ENCODE measurements at places on chromosomes 2 and 18.

GRCh38 chr18:70411876-70412435 is 123.1 kb downstream of the SOCS6 start:
- no peak for DNase-seq

GRCh38 chr2:151649400-151649799 is 84.9 kb downstream of the NEB start:
- no peak for DNase-seq

- no peak for DNase-seq
Measured at GRCh38 chr2:102832789-102833188, 71.0 kb downstream of the TMEM182 start.

GRCh38 chr2:199136681-199137080 is 321.1 kb downstream of the SATB2 start:
- no peak for DNase-seq

GRCh38 chr2:198499539-198499938 is 695.1 kb downstream of the PLCL1 start:
- no peak for DNase-seq

GRCh38 chr2:64913357-64913869 is 75.8 kb upstream of the SLC1A4 start:
- no peak for DNase-seq

DNA sequence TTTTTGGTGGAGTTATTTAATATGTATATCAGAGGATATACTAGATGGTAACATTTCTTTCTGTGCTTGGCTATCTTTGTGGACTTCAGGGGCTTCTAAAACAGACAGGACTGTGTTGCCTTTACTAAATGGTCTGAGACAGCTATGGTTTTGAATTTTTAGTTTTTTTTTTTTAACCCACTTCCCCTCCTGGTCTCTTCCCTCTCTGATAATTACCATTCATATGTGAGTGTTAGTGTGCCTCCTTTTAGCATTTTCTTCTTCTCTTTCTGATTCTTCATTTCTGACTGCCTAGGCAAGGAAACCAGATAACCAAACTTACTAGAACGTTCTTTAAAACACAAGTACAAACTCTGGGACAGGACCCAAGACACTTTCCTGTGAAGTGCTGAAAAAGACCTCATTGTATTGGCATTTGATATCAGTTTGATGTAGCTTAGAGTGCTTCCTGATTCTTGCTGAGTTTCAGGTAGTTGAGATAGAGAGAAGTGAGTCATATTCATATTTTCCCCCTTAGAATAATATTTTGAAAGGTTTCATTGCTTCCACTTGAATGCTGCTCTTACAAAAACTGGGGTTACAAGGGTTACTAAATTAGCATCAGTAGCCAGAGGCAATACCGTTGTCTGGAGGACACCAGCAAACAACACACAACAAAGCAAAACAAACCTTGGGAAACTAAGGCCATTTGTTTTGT is 52.7 kb downstream of the SMAD4 start:
- DNase-seq = no peak

GRCh38 chr18:8786483-8787370 is 81.4 kb downstream of the MTCL1 start:
- DNase-seq = no peak

GRCh38 chr2:178202927-178203326 is 8.6 kb downstream of the OSBPL6 start:
- no peak for DNase-seq

GRCh38 chr18:2871111-2871720 is 24.4 kb downstream of the EMILIN2 start:
- DNase-seq = no peak

- DNase-seq = peak; percentile 63
Measured at GRCh38 chr2:46239847-46240181, 57.4 kb upstream of the EPAS1 start.

DNA sequence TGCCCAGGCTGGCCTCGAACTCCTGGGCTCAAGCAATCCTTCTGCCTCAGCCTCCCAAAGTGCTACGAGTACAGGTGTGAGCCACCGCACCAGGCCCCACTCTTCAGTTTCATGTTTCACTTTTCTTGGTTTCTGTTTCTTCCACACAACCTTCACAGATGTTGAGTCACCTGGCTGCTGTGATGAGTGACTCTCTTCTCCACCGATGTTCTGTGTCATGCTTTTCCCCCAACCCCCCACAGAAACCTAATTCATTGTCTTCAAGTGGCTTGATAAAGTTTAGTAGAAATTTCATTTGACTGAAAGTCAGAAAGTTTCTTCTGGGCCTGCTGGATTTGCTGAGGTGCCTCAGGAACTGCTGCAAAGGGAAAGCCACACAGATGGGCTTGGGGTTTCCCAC is 78.5 kb downstream of the SPHKAP start:
- DNase-seq = no peak

DNA sequence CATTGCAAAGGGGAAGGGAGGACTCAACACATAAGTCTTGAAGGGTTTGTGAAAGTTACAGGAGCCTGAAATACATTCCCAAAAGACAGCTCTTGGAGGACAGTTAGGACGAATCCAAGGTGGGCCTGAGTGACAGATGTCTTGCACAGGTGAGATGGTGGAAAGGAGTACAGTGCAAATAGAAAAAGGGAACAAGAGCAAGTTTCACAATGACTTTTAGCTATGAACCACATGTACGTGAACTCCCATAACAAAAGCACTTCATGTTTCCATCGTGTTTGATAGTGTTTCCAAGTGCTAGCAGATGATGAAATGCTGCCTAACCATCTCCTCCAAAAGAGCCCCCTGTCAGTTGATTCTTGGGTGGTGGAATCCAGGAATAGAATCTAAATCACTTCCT is 1.8 kb downstream of the IL18RAP start:
- no peak for DNase-seq

GRCh38 chr2:64226611-64227010 is 82.4 kb upstream of the PELI1 start:
- no peak for DNase-seq

- DNase-seq = no peak
Measured at GRCh38 chr18:51133580-51134160, 63.8 kb downstream of the MEX3C start.

GRCh38 chr2:42752816-42753813 is 10.8 kb downstream of the OXER1 start:
- no peak for DNase-seq

GRCh38 chr2:47336259-47337238 is 66.4 kb upstream of the MSH2 start:
- no peak for DNase-seq

DNA sequence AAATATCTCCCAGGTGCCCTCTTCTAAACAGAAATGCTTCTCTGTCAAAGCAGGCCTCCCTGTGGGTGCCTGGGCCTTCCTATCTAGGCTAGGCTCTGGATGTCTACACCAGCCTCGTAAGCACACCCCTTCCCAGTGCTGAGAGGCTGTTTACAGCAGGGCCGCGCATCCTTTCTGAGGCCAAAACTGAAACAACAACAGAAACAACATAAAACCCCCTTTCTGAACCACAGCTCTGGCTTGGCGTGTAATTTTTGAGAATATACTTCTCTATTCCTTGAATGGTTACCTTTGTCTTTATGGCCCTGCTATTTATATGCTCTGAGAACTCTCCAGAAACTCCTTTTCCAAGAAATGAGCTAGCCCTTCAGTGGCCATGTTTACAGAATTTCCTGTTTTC is 118.4 kb downstream of the BCL2L11 start:
- no peak for DNase-seq

- no peak for DNase-seq
Measured at GRCh38 chr2:197307236-197307932, 3.2 kb downstream of the ANKRD44 start.

GRCh38 chr2:182101263-182101662 is 115.6 kb downstream of the PPP1R1C start:
- no peak for DNase-seq

- no peak for DNase-seq
Measured at GRCh38 chr2:11532416-11533055, 1.3 kb upstream of the GREB1 start.

DNA sequence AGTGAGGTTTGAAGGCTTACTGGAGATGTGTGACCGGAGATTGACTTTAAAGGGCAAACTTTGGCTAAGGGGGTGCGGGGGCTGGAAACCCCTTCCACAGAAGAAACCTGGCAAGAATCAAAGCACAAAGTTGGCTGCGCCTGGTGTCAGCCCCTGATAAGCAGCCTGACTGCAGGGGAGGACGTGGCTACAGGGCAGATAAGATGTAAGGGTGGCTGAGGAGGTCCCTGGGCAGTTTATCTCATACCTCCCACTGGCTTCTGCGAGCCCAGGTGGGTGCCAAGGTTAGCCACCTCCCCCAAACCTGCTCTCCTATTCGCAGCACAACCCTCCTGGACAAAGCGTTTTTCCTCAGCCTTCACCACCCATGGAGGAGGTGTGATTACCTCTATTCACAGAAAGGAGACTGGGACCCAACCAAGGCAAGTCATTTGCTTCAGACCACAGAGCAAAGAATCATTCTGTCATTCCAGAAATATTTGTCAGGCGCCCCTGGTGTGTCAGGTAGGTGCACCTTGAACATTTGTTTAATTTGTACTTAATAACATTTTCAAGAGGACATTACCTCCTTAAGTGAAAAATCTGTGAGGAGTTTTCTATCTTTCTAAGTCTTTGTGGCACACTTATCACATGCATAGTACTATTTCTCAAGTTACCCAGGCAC is 73.1 kb upstream of the IL1R1 start:
- DNase-seq = no peak

DNA sequence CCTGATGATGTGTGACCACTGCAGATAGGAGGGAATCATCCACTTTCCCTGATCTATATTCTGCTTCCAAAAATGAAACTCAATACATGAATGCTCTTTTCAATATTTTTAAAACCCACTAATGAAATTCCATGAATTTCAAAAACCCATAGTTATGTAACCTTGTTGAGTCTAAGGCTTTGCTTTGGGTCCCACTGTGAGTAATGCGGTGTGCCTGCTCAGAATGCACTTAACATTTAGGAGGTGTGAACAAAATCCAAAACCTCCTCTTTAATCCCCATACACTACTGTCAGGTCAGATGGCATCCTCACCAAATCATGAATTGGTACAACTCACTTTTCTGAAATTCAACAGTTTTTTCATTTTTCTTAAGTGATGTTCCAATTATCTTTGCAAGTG is 50.4 kb downstream of the CCDC93 start:
- DNase-seq = no peak

DNA sequence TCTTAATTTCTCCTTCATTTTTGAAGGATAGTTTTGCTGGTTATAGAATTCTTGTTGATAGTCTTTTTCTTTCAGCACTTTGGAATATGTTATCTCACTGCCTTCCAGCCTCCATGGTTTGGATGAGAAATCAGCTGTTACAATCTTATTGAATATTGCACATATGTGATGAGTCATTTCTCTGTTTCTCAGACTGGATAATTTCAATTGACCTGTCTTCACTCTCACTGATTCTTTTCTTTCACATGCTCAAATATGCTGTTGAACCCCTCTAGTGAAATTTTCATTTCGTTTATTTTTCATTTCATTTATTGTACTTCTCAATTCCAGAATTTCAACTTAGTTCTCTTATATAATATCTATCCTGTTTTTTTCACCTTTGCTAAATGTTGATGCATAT is 22.2 kb downstream of the PDK1 start:
- DNase-seq = no peak

- no peak for DNase-seq
Measured at GRCh38 chr18:59301929-59302328, 16.5 kb downstream of the CPLX4 start.

GRCh38 chr2:174748948-174749347 is 15.3 kb downstream of the CHRNA1 start:
- peak; percentile 76 for DNase-seq

GRCh38 chr2:20650393-20650876 is 463 bp downstream of the HS1BP3 start:
- peak; percentile 17 for DNase-seq

- DNase-seq = peak; percentile 64
Measured at GRCh38 chr2:130372055-130372832, 16.4 kb downstream of the PTPN18 start.

DNA sequence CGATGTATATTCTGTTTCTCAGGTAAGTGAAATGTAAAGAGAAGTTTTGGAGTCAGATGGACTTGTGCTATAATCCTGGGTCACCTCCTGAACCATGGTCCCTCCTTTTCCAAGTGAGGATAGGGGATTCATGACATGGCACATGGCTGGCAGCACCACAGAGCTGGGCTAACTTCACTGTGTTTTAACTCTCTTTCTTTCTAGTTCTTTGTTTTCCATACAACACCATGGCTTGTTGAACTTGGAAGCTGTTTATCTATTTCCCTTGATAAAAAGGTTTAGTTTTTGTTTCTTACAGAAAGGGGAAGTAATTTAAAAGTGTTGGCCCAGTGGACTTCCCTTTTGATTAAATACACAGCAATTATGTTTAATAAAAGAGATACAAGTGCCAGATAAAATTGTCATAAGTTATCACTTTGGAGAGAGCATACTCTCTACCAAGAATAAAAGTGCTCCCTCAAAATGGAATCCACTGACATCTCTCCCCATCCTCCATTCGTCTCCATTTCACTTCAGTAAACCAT is 90.4 kb downstream of the PLCL1 start:
- DNase-seq = no peak

GRCh38 chr2:240121190-240121589 is 14.9 kb downstream of the COPS9 start:
- no peak for DNase-seq

- no peak for DNase-seq
Measured at GRCh38 chr2:46552528-46552927, 73.2 kb downstream of the TMEM247 start.

DNA sequence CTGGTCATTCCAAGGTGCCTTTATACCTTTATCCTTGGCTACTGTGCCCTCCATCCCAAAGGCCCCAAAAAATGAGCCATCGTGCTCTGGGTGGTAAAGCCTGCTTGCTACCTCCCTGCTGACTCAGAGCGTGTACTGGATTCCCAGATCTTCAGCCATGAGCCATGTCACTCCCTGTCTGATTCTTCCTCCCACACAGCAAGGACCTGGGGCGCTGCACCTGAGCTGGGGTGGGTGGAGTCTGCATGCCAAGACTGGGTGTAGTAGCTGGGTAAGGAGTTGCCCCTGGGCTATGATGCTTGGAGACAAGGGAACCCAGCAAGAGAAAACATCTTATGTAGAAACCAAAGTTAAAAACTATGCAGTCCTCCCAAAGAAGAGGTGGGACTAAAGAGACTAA is 37.2 kb upstream of the APCDD1 start:
- no peak for DNase-seq

DNA sequence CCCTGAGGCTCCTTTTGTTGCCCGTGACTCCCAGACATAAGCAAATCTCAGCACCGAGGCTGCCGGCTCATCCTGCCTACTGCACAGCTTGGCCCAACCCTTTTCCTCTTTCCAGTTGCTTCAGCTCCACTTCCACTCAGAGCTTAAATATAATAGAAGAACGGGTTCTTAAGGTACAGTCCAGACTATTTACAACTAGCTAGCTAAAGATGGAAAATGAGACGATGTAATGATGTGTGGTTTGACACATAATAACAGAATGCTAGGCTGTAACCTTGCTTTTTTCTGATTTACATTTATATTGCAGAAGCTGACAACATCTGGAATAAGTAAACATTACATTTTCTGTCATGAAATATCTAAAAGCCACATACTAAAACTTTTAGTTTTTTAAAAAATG is 26.9 kb upstream of the ATP9B start:
- DNase-seq = no peak
